ENCODE measurements at places on chromosomes 2 and 18.

DNA sequence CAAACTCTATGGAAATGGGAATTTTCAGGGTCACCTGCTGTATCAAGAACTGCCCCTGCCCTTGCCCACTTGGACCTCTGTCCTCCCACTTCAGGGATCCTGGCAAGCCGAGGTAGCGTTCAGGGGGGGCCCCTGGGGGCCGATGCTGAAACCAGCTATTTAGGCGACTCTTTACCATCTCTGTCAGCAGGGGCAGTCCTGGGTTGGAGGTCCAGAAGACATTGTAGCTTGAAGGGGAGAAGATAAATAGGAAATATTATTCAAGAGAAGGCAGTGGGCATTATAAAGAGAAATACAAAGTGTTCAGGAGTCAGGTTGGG lies 2.4 kb downstream of the MOGS start:
- DNase-seq = no peak

DNA sequence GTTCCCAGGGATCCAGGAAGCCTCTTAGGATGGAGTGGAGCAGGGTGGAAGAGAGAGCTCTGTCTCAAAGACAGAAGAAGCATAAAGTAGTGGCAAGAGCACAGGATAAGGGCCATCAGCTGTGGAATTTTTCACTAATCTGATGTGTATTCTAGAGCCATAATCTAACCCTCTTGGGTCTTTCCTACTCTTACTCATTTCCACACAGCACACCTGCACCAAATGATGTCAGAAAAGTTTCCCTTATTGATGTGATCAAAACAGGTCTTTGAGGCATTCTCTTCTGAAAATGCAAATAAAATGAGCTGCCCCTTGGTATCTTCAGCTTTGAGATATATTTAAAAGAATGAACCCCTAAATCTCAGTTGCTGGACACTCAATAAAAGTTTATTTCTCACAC lies 415.1 kb upstream of the CHST9 start:
- DNase-seq = no peak

DNA sequence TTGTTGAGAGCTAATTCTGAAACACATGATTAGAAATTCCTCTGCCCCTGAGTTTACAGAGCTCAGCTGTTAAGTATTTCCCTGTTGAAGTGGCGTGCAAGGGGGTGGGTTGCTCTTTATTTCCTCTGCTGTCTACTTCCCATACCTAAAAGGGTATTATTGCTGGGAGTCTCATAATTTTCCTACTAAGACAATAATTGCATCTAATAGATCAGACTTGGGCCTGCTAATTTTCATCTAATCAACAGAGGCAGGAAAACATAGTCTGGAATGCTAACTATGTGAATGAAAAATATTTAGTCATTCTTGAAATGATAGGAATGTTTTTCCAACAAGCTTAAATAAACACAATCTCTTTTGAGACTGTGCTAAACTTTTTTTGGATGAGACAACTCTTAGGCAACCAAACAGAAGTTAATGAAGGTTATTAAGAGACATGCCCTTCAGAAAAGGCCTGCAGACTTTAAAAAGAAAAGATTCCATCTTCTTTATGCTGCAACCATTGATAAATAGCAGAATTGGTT lies 111.4 kb downstream of the FEZ2 start:
- peak; percentile 43 for DNase-seq

GRCh38 chr2:212097001-212097400 lies 441.6 kb downstream of the ERBB4 start:
- DNase-seq = no peak

DNA sequence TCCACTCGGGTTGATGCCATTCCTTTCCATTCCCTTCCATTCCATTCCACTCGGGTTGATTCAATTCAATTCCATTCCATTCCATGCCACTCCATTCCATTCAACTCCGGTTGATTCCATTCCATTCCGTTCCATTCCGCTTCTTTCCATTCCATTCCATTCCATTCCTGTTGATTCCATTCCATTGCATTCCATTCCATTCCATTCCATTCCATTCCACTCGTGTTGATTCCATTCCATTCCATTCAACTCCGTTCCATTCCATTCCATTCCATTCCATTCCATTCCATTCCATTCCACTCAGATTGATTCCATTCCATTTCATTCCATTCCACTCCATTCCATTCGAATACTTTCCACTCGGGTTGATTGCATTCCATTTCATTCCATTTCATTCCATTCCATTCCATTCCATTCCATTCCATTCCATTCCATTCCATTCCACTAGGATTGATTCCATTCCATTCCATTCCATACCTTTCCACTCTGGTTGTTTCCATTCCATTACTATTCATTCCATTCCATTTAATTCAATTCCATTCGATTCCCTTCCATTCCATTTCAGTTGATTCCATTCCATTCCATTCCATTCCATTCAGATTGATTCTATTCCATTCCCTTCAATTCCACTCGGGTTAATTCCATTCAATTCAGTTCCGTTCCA lies 1141.8 kb downstream of the RPIA start:
- no peak for DNase-seq

DNA sequence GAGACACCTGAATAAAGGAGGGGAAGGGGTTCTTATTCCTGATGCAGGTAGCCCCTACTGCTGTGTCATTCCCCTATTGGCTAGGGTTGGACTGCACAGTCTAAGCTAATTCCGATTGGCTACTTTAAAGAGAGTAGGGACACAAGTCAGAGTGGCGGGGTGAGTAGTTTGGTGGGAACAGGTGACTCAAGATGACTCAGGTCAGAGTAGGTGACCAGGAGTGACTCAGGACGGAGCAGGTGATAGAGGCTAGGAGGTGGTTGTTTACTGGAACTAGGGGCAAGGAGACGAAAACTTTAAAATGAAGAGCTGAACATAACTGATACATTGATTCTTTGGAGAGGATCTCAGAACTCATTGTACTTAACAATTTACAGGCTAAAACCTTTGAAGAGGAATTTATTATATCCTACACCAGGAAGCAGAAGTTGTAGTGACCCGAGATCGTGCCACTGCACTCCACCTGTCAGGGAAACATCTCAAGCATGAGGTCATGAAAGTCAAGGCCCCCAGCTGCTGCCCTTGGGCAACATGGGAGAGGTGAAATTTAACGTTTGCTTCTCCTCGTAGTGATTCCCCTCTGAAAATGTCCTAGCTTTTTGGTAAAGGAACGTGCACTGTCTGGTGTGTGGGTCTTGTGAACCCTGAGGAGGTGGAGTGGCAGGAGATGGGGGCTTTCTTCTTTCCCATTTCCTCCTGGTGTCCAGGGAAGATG lies 4.5 kb upstream of the CYP27A1 start:
- DNase-seq = no peak

- peak; percentile 46 for DNase-seq
These were observed 24.9 kb downstream of the BIN1 start for GRCh38 chr2:127081826-127082633.

- DNase-seq = no peak
These were observed 15.8 kb downstream of the PTPN18 start for GRCh38 chr2:130371723-130372054.

GRCh38 chr18:49756671-49757362 lies 56.5 kb downstream of the ACAA2 start:
- no peak for DNase-seq

DNA sequence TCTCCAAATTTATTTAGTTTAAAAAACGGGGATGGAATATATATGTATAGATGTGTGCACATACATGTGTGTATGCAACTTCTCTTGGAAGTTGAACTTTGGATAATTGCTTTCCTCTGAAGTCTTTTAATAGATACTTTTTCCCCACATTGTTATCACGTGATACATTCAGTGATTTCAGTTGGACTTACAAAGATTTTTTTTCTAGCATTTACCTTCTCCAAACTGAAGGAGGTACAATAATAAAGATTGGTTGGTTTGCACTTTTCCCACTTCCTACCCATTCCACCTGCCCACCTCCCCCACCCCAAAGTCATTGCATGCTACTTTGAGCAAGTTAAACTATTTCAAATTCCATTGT lies 206.1 kb upstream of the FSHR start:
- DNase-seq = no peak

GRCh38 chr18:74775239-74775638 lies 177.6 kb downstream of the ZNF407 start:
- no peak for DNase-seq

DNA sequence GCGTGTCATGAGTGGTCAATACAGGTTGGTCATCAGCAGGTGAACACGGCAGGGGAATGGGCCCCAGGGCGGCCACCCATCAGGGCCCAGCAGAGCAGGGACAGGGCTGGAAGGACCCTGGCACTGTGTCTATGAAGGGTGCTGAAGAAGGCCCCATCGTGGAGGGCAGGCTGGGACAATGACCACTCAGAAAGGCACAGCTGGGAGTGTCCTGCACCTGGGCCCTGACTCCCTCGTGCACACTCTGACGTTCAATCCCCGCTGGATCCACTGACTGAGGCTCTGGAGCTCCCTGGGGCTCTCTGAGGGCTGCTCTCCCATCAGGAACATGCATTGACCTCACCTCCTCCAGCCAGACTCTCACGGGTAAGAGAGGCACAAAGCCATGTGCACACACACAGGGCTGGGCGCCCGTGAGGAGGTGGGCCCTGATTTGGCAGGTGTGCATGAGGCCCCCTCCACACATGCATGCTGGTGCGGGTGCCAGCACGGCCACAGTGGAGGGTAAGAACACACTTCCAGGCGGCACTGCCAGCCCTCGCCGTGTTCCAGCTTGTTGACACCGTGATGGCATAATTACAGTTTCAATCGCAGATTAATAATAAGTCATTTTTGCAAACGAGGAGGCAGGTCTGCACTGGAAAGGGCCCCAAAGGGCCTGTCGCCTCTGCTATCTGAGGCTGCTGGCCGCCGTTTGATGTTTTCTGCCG lies 58.5 kb downstream of the SMAD7 start:
- DNase-seq = no peak

DNA sequence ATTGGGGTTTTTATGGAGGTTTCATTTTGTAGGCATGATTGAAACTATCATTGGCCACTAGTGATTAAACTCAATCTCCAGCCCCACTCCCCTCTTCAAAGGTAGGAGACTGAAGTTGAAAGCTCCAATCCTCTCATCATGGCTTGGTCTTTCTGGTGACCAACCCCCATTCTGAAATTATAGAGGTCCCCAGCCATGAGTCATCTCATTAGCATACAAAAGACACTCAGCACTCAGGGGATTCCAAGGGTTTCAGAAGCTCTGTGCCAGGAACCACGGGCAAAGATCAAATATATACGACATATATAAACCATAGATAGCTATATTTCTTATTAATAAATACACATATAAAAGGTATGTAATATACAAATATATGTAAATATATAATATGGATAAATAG lies 256.0 kb upstream of the POU3F3 start:
- no peak for DNase-seq

DNA sequence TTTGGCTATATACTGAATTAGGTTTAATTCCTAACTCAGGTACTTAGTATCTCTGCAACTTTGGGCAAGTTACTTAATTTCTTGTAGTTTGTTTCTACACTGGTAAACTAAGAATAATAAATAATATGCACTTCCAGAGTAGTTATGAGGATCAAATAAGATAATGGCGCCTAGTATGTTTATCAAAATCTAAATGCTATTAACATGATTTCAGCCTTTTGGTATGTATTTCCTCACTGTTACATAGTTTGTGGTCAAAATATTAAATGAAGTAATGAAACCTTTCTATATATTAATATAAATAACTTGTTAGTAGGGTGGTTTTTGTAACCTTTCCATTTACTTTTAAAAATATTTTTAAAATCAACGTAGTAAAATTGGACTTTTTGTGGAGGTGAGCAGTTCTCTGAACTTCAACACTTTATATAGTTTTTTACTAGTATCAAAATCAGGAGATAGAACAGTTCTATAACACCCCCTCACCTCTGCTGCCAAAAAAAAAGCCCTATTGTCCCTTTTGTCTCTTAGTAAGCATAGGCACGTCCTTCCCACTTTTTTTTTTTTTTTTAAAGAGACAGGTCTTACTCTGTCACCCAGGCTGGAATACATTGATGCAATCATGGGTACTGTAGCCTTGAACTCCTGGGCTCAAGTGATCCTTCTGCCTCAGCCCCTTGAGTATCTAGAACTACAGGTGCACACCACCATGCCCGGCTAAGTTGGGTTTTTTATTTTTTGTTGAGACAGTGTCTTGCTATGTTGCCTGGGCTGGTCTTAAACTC lies 44.8 kb downstream of the RAB3GAP1 start:
- DNase-seq = no peak

DNA sequence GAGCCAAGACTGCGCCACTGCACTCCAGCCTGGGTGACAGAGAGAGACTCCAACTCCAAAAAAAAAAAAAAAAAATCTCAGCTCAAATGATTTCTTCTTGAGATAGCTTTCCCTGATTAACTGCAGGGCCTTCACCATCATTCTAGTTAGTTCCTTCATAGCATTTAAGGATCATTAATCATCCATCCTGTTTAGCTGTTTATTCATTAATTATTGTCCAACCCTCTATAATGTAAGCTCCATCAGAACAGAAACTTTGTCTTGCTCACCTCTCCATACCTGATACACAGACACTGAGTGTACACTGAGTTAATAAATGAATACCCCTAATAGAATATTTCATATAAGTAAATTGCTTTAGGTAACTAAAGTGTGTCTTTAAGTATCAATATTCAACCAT lies 42.2 kb upstream of the ENOSF1 start:
- DNase-seq = no peak

DNA sequence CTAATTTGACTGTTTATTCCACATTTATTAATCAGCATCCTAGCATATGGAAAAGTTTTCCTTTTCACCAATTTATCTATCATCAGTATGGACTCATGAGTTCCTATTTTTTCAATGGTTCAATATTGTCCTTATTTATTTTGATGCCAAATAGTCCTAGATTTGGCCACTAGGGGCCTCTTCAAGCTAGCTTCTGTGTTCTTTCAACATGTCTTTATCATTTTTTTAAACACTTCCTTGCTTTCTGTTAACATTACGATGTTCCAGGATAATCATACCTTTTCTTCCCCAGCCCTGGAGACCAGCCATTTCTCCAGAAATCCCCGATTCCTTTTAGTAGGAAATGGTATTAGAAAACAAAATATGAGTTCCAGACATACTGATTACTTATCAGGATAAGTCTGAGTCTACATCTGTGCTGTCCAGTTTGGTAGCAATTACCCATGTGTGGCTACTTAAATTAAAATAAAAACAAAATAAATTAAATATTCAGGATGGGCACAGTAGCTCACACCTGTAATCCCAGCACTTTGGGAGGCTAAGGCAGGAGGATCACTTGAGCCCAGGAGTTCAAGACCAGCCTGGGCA lies 70.6 kb downstream of the RPE start:
- DNase-seq = peak; percentile 35

GRCh38 chr18:59593291-59593717 lies 103.9 kb downstream of the CCBE1 start:
- peak; percentile 32 for DNase-seq

GRCh38 chr2:78984386-78984785 lies 41.1 kb upstream of the REG3G start:
- no peak for DNase-seq

GRCh38 chr2:20532634-20533437 lies 86.0 kb downstream of the RHOB start:
- DNase-seq = no peak

GRCh38 chr18:58527285-58527951 lies 101.5 kb downstream of the ALPK2 start:
- peak; percentile 59 for DNase-seq
